Fibroblast of the aortic adventitia (primary cell): ENCODE measurements at places on chromosomes 16 and 17. TPM values are rescaled to one million over a fixed set of nuclear protein-coding genes. Genes with fewer than 3 reads are reported as not detected.

- peak; percentile 46 for DNase-seq
Measured at GRCh38 chr16:69906838-69907401, 44.2 kb upstream of the CLEC18A start.

DNA sequence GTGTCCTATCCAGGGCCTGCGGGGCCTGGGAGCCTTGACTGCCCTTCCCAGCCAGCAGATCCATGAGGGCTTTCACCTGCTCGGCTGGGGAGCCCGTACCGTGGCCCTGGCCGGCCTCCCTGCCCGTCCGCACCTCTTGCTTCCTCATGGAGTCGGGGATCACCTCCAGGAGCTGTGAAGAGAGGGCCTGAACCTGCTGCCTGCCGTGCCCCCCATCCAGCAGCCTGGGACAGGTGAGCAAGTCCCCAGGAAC lies 12.4 kb downstream of the NLRC3 start:
- no peak for DNase-seq

GRCh38 chr17:79877041-79877440 lies 37.8 kb upstream of the CBX4 start:
- DNase-seq: no peak

GRCh38 chr16:47320546-47321310 lies 140.1 kb downstream of the ITFG1 start:
- peak; percentile 7 for DNase-seq

DNA sequence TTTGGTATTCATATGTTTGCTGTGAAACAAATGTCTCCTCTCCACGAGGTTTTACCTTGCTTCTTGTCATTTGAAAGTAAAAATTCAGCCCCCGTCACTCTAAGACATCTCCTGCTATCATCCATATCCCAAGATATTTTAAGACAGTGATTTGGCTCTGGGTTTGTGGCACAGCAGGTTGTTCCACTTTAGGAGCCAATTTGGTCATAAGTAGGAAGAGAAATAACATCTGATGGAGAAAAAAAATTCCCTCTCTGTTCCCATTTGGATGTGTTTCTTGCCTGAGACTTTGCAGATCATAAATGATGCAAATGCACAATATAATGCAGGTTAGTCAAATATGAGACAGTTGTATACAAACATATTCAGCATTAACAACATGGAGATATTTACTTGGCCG lies 309.5 kb downstream of the CDH8 start:
- DNase-seq: no peak

DNA sequence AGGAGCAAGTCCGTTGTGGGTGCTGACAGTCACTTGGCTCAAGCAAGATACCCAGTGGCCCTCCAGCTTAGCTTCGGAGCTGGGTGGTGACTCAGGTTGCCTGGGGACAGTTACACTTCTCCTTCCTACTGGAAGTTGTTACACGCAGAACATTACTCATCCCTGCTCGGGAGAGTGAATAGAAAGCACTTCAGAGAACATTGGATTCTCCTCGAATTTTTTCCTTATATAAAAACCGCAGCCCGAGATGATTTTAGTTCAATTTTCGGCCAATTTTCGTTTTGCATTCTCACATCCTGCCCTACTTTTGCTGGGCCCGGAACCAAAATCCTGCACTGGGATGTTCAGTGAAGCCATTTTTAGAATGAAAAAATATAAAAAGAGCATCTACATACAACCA lies 99.7 kb downstream of the ELAC2 start:
- DNase-seq: no peak

- peak; percentile 61 for DNase-seq
Measured at GRCh38 chr16:27759301-27759871, 209.4 kb downstream of the KATNIP start.

- no peak for DNase-seq
Measured at GRCh38 chr17:6539871-6540270, 16.5 kb downstream of the PITPNM3 start.

GRCh38 chr17:56441308-56441707 lies 152.2 kb upstream of the NOG start:
- peak; percentile 73 for DNase-seq

GRCh38 chr17:30600830-30601494 lies 123.8 kb downstream of the GOSR1 start:
- peak; percentile 30 for DNase-seq

- DNase-seq: no peak
Measured at GRCh38 chr16:2954656-2955381, 9.3 kb upstream of the KREMEN2 start.

GRCh38 chr16:83771306-83771942 lies 36.4 kb upstream of the HSBP1 start:
- DNase-seq: peak; percentile 2

GRCh38 chr17:48241131-48241591 lies 133.6 kb downstream of the SNX11 start:
- peak; percentile 80 for DNase-seq

DNA sequence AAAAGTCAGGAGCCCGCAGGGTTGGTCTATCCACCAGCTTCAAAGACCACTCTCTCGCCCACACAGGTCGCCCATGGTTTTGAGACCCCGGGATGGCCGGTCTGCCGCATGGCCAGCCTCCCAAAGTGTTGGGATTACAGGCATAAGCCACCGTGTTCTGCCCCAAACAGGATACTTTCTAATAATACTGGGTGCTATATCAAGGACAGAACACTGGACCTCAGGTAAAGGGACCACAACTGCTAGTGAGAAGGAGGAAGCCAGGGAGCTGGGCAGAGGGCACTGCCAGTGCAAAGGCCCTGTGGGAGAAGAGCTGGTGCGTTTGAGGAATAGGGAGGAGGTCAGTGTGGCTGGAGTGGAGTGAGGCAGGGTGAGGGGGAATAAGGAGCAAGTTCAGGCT lies 34.1 kb downstream of the IL21R start:
- DNase-seq: no peak

DNA sequence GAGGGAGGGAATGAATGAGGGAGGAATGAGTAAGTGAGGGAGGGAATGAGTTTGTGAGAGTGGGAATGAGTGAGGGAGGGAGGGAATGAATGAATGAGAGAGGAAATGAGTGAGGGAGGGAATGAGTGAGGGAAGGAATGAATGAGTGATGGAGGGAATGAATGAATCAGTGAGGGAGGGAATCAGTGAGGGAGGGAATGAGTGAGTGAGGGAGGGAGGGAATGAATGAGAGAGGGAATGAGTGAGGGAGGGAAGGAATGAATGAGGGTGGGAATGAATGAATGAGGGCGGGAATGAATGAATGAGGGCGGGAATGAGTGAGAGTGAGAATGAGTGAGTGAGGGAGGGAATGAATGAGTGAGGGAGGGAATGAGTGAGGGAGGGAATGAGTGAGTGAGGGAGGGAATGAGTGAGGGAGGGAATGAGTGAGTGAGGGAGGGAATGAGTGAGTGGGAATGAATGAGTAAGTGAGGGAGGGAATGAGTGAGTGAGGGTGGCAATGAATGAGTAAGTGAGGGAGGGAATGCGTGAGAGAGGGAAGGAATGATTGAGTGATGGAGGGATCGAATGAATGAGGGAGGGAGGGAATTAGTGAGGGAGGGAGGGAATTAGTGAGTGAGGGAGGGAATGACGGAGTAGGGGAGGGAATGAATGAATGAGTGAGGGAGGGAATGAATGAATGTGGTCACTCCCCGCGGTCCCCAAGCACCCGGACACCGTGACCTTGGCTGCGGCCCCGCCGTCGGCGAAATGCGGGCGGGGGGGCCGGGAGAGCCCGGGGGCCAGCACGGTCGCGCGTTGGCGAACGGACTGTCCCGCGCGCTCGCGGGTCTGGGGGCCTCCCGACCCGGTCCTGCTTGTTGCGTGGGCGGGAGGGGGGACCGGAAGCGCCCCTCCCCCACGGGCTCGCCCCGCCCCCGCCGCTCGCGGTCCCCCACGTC lies 1.1 kb upstream of the UBE2I start:
- DNase-seq: peak; percentile 13

- DNase-seq: no peak
Measured at GRCh38 chr16:31464781-31465260, 5.5 kb downstream of the ARMC5 start.

DNA sequence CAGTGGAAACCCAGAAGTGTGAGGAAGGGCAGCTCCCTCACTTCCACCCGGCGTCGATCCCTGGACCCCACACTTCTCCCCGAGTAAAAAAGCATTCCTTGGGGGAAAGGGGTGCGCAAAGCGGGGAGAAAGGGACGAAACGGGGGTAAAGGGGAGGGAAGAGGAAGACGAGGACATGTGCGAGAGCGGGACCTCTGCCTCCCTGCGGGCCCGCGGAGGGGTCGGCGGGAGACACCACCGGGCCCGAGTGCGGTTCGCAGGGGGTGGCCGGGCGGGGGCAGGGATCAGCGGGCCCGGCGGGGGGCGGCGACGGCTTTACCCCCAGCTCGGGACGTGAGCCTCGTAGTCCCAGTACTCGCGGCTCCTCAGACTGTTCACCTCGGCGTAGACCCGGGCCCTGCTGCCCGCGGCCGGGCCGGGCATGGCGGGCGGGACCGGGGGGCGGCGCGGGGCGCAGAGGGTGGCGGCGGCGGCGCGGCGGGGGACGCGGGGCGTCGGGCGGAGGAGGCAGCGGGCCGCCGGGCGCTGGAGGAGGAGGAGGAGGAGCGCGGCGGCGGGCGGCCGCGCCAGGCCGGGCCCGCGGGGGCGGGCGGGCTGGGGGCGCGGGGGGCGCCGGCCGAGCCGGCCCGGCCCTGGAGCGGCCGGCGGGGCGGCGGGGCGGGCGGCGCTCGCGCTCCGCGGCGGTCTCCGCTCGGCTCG lies 443 bp downstream of the CSNK2A2 start:
- no peak for DNase-seq

- no peak for DNase-seq
Measured at GRCh38 chr16:8194794-8195193, 395.5 kb downstream of the TMEM114 start.

DNA sequence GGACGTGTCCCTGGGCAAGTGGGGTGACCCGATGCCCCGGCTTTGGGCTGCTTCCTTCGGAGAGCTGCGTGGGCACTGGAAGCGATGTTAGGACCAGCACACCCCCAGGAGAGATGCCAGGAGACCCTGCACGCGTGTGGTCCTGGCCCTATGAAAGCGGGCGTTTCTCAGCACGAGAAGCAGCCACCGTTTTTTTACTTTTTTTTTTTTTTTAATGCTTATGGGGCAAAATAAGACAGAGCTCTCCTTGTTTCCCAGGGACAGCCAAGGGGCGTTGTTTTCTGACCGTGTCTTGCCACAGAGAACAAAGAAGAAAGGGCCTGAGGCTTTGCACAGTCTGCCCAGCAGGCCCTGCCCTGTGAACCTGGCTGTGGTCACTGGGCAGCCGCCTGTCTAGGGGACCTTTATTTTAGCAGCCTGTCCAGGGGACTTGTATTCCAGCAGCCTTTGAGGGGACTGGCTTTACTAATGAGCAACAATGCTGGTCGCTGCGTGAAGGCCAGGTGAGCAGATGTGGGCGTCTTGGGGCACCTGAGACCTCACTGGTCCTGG lies 996 bp downstream of the SLC25A10 start:
- no peak for DNase-seq

DNA sequence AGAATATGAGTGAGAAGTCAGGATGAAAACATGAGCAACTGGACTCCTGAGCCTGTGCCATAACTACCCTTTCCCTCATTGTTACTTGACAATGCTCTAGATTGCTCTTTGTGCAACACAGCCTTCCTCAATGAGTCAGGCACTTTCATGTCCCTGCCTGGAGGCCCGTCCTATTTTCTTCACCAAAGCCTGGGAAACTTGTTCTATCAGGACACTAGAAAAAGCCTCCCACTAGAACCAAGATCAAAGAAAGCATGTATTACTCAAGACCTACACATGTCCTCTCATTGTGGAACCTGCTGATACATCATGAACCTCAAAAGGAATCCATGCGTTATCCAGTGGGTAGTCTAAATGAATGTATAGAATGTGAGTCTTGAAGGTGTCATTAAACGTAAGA lies 624.5 kb downstream of the TOX3 start:
- no peak for DNase-seq

GRCh38 chr16:9370061-9370491 lies 278.6 kb downstream of the HAPSTR1 start:
- DNase-seq: no peak

- DNase-seq: no peak
Measured at GRCh38 chr16:62077998-62078397, 41.8 kb upstream of the CDH8 start.

- DNase-seq: no peak
Measured at GRCh38 chr16:28259091-28259780, 33.1 kb upstream of the SBK1 start.

- DNase-seq: no peak
Measured at GRCh38 chr17:38416840-38417209, 11.4 kb upstream of the ARHGAP23 start.

DNA sequence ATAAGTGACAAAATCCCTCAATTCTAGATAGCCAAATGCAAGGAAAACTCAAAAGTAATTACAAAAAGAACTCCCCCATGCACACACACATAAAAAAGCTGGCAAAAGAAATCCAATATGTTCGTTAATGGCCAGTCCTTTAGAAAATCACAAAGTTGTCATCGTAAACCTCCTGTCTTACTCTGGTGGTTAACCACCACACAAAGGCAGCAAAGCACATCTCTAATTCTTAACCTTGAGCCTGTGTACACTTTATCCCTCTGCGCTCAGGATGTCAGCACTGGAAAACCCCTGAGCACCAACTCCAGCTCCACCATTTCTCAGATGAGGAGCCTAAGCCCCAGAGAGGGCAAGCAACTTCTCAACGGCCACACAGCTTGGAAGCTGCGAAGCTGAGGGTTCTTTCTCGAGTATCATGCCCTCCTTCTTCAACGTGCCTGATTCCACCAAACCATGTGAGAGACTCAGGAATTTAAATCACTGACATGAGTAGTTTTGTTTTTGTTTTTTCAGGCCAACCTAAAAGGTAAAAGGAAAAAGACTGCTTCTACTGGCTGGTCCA lies 72.5 kb downstream of the C16orf95 start:
- DNase-seq: no peak

GRCh38 chr16:25912321-25912720 lies 220.6 kb downstream of the HS3ST4 start:
- DNase-seq: no peak

DNA sequence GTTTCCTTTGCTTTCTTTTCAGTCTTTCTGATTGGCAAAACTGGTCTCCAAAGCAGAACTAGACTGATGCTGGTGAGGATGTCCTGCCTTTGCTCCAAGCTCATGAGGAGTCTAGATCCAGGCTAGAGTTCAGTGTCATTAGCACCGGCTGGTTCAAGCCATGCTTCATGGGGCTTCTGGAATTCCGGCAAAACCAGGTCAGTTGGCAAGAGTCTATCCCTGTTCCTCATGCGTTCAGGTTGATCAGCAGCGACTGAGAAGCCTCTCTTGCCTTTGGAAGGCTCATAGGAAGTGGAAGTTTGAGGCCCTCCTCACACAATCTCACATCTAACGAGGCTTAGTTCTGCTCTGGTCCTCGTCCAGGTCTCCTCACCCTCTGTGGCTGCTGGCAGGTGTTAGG lies 194.3 kb downstream of the HS3ST3A1 start:
- no peak for DNase-seq

GRCh38 chr17:75753514-75754377 lies 11.2 kb downstream of the GALK1 start:
- DNase-seq: peak; percentile 58

GRCh38 chr16:56195151-56195550 lies 3.9 kb downstream of the GNAO1 start:
- no peak for DNase-seq

GRCh38 chr16:17106243-17106791 lies 364.4 kb downstream of the XYLT1 start:
- no peak for DNase-seq

The TMIGD1 gene
- not detected in 2 replicates for total RNA-seq

The JPT2 gene
- total RNA-seq: 8.9 and 45.9 TPM in 2 replicates

The OTOA gene
- 0.09 TPM in 1 of 2 replicates, not detected in the other for total RNA-seq

The TPSB2 gene
- total RNA-seq: not detected in 2 replicates

The UNC45B gene
- not detected in 2 replicates for total RNA-seq

The KCNAB3 gene
- total RNA-seq: 1.3 TPM in 1 of 2 replicates, not detected in the other

The OR1F1 gene
- total RNA-seq: not detected in 2 replicates

The NPIPA5 gene
- total RNA-seq: 0.54 TPM in 1 of 2 replicates, not detected in the other

The ARHGDIG gene
- total RNA-seq: 1.6 TPM in 1 of 2 replicates, not detected in the other

The RNF157 gene
- total RNA-seq: 0.08 and 0.18 TPM in 2 replicates

The RPL26 gene
- total RNA-seq: 2,801 and 6,665 TPM in 2 replicates

The KRTAP17-1 gene
- total RNA-seq: not detected in 2 replicates
